Activated T-helper 1 cell treated with anti-CD3 and anti-CD28 coated beads, Interleukin-12 subunit alpha, Interleukin-12 subunit beta, Interleukin-2, Interleukin-4 antibody, amounts not matched to agents 30 ng/mL and 10 ng/mL and 1 ng/mL, durations not matched to agents 14 hours and 24 hours and 36 hours (primary cell): ENCODE measurements at places on chromosomes 7 and 10. TPM values are rescaled to one million over a fixed set of nuclear protein-coding genes. Genes with fewer than 3 reads are reported as not detected.

DNA sequence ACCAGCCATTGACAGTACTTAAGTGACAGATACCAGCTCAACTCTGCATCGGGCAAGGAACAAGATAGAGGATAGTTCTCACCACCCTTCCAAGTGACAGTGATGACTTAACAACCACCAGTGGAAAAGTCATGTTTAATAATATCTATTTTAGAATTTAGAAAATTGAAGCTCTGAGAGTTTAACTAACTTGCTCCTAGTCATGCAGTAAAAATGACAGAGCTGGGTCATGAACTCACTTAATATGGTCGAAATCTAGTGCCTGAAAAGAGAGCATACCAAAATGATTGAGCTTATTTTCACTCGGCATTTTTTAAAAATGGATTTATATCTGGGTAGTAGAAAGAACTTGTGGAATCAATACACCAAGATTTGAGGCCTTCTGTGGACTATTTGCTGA is 367.8 kb upstream of the IGFBP3 start:
- DNase-seq: no peak

GRCh38 chr7:156840134-156840533 is 52.8 kb downstream of the LMBR1 start:
- DNase-seq: no peak

- DNase-seq: no peak
Measured at GRCh38 chr10:13627459-13628310, 40.9 kb downstream of the PRPF18 start.

DNA sequence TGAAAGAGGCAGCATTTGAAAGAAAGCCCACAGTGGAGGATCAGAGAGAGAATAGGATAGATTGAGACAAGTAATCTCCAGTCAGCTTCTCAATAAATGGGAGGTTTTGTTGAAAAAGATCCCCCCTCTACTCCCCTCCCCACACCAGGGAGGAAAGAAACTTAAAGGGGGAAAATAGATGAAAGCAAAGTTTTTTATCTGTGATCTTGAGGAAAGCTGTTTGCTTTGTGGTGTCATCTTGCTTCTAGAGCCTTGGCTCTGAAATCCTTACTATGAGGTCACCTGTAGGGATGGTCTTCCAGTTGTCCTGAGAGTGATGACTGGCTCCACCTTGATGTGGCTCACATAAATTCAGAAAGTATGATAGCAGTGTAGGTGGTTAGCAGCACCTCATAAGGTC is at the start of gene SPAM1:
Gene SPAM1, plus strand, starts transcription at position 301 of the 400 bp plus-strand sequence. CDS start 28,330 bp downstream, outside the sequence.
- no peak for DNase-seq

DNA sequence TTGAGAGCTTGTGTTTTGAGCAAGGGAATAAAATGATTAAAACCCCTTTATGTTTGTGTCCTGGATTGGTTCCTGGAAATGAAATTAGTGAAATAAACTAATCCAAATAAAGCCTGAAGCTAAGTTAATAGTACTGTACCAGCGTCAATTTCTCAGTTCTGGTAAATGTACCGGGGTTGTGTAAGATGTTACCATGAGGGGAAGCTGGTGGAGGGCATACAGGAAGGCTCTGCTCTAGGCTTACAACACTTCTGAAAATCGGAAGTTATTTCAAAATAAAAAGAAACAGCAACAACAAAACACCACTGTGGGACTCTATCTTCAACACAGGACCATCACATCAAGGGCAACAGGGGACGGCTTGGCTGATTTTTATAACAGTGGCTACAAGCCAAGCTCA is 257.0 kb downstream of the CREB5 start:
- DNase-seq: no peak

DNA sequence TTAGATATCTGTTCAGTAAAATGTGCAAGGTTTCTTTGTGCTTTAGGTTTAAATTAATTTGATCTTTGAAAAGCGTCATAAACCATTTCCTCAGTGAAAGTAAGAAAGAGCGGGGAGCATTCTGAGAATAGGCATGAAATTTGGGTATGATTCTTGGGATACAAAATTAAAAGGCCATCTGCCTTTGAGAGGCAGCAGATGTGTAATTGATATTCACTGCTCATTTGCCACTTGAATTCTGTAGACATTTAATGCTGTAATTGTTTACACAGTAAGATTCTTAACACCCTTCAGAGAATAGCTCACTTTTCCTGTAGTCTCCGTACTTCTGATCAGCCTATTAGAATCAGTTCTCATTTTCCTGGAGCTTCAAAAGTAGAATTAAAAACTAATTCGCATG is 18.7 kb downstream of the FRMD4A start:
- no peak for DNase-seq

The IFIT1B gene
- total RNA-seq: not detected in 2 replicates

The GPC2 gene
- 3.9 and 4.8 TPM in 2 replicates for total RNA-seq

The CYP26A1 gene
- not detected in 2 replicates for total RNA-seq
